Muscle of leg (tissue), 16 donors: ENCODE measurements at places on chromosomes 6 and 20. TPM values are rescaled to one million over a fixed set of nuclear protein-coding genes. Genes with fewer than 3 reads are reported as not detected.

Gene CALHM4
- polyA plus RNA-seq: not detected

- no peak for DNase-seq
These were observed 231.6 kb downstream of the LRFN2 start for GRCh38 chr6:40355532-40355931.

DNA sequence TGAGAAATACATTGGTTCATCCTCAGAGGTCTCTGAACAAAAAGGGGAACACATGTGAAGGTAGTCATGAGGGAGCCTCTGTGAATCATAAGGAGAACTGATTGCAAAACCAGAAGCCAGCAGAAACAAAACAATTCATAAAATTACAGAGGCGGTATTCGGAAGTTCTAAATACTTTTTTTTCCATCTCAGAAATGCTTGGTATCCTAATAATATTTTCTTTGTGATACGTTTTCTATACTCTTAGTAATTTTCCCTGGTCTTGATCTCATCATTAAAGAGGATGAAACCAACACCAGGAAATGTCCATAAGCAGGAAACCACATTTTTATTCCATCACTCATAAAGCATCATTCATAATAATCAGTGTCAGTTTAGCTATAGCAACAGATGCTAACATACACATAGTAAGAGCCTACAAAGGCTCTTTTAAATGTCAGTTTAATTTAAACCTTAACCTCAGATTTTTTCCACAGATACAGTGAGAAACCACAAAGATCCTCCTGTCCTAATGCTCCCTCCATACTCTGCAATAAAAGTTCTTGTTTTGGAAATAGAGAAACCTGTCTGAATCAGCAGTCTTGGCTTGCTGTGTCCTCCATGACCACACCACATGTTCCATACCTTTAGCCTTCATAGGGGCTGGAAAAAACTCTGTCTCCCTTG lies 29.2 kb downstream of the SGK1 start:
- DNase-seq: peak; percentile 89

DNA sequence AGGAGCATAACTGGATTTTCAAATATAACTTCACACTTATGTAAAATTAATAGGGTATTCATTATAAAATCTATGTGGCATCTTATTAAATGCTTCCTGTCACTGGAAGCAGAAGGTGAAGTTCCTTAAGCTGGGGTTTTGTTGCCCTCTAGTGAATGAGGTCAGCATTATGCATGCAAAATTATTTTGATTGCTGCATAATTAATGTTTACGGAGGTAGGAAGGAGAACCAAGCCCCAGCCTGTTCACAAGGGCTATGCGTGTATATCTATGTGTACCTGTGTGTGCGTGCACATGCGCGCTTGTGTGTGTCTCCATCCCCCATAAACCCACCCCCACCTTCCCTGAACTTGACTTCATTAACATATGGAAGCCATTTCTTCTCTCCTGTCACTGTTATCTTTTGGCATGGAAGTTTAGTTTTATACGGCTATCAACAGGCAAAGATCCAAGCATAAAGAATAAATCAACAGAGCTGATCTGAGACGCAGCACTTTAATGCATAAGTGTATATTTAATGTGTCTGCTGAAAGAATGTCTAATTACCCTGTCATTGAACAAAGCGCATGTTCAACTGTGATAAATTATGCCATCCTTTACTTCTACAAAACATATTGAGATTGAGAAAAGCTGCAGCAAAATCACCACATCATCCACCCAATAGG lies 90.2 kb upstream of the CDH4 start:
- DNase-seq: peak; percentile 35

GRCh38 chr20:16066571-16066970 lies 506.7 kb downstream of the KIF16B start:
- DNase-seq: no peak

DNA sequence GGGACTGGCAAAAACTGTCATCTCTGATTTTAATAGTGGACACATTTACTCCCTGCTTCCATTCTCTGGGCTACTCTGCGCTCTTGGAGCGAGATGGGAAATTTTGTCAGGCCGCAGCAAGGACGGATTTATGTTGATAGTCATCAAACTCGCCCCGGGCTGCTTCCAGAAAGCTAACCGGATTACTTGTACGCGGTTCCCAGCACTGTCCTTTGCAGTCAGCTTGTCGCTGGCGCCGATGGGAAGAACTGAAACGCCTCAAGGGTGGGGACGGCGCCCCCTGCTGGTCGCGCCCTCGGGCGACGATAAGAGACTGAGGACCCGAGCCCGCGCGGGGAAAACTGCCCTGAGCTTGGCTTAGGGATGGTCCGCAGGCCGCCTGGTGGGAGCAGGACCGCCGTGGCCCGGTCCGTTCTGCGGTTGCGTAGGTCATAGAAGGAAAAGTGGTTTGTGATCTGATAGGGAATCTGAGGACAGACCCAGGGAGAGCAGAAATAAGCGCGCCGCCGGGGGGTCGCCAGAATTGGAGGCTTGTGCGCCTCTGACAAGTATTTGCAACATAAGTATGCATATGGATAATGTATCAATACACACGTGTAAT lies 984 bp upstream of the ABT1 start:
- peak; percentile 95 for DNase-seq

DNA sequence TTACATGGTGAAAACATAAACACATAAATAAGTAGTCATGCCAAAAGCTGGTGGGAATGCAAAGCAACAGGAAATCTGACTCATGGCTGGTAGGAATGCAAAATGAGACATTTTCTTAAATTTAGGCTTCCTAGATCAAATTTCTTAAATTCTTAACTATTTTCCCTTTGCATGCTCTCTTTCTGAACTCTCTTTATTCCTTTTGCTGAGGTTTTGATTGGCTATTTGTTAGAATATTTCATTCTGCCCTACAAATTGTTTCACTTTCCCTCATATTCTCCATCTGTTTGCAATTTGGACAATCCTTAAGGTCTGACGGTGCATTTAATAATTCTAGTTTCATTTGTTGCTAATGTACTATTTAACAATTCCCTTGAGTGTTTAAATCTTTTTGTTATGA lies 437.5 kb upstream of the RGS17 start:
- DNase-seq: peak; percentile 66
